Activated naive CD4-positive, alpha-beta T cell treated with anti-CD3 and anti-CD28 coated beads, Interleukin-2, amount 10 ng/mL, durations not matched to agents 5 hours and 36 hours (primary cell): ENCODE measurements at places on chromosomes 5 and 9. TPM values are rescaled to one million over a fixed set of nuclear protein-coding genes. Genes with fewer than 3 reads are reported as not detected.

CCDC152 gene
- total RNA-seq, result 4.2 TPM

MCIDAS gene
- not detected for total RNA-seq

MEIKIN gene
- total RNA-seq, result 1.5 TPM

ANKRD34B gene
- not detected for total RNA-seq

IFNA13 gene
- total RNA-seq, result not detected
